ENCODE measurements at places on chromosomes 1 and 21.

DNA sequence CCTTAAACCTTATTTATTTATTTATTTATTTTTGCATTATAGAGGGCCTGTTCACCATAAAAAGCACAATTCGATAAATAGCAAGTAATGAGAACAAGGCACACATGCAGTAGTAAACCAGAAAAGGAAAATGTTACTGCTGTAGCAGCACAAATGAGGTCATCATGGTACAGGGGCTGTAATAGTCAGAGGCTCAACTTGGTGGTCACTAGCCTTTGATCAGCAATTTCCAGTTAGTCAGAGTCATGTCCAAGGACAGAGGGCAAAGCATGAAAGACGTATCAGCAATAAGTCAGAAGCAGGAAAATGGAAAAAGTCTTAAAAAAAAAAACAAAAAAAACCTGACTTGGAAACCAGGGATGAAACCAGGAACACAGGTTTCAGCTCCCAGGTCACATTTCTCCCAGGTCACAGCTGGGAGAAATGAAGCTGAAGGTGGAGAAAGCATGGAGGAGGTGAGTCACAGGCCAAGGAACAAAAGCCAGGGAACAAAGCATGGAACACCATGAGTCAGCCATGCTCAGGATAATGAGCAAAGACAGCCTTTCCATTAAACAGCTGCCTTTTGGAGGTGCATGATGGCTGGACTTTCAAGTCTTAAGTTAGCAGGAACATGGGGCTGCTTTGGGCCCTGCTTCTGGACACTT lies 556.3 kb downstream of the LTN1 start:
- DNase-seq, result no peak

GRCh38 chr1:183432548-183432875 lies 14.3 kb upstream of the NMNAT2 start:
- DNase-seq, result no peak

- DNase-seq, result no peak
These were observed 18.1 kb downstream of the SLC45A3 start for GRCh38 chr1:205662135-205662738.

DNA sequence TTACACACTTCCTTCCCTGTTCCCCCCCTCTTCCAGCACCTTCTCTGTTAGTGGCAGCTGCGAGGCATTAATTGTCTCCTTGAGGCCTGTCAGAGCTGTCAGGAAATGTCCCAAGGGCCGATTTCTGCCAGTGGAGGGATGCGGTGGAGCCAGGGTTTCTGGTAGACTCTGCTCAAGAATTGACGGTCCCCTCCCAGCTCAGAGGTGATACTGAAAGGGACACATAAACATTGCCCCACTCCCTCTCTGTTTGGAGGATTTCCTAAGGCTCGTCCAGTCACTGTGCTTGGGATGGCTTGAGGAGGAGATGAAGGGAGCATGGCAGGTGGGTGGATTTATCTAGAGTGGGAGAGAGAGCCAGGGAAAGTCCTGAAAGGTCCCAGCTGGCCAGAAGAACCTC lies 61.4 kb upstream of the CD34 start:
- DNase-seq, result no peak

GRCh38 chr1:185610954-185611353 lies 123.2 kb upstream of the HMCN1 start:
- DNase-seq, result peak; percentile 47

DNA sequence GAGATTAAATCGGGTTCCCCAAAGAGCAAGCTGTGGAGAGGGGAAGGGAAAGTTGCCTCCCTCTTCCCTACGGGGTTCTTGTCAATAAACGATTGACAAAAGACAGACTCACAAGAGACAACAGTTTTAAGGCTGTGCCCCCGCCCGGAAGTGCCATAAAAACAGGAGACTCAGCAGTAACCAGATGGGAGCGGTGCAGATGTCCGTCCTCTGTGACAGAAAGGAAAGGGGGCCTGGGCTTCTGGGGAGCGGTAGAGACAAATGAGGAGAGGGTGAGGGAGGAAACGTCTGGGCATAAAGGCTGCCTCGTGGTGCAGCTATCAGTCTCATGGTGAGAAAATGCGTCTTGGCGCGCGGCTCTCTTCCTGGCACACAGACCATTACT lies 5.9 kb downstream of the TP73 start:
- no peak for DNase-seq

- no peak for DNase-seq
These were observed 351 bp downstream of the MIXL1 start for GRCh38 chr1:226223786-226224244.

All from inflammatory macrophage treated with lipopolysaccharide for 4 hours (primary cell).